Hematopoietic multipotent progenitor cell (in vitro differentiated cells): ENCODE measurements at places on chromosomes 6 and 20. TPM values are rescaled to one million over a fixed set of nuclear protein-coding genes. Genes with fewer than 3 reads are reported as not detected.

DNA sequence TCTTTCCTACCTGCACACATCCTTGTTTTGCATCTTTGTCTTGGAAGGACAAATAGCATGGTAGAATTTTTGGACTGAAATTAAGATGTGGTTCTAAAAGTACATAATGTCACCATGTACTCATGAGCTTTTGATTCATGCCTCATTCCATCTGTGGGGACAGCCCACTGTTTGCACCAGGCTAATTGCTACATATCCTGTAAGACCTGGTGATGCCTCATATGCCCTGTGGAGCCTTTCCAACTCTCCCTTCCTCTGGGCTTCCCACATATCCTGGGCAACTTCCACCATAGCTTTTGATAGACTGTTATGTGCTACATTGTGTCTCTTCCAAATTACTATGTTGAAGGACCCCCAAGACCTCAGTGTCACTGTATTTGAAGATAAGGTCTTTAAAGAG, 213.6 kb upstream of the PREP start:
- DNase-seq = no peak

- DNase-seq = no peak
Measured at GRCh38 chr6:145026267-145026679, 709.0 kb downstream of the EPM2A start.

GRCh38 chr6:27148404-27148795, 99.1 kb upstream of the PRSS16 start:
- DNase-seq = no peak

GRCh38 chr6:168948002-168948401, 305.6 kb downstream of the THBS2 start:
- DNase-seq = no peak

DNA sequence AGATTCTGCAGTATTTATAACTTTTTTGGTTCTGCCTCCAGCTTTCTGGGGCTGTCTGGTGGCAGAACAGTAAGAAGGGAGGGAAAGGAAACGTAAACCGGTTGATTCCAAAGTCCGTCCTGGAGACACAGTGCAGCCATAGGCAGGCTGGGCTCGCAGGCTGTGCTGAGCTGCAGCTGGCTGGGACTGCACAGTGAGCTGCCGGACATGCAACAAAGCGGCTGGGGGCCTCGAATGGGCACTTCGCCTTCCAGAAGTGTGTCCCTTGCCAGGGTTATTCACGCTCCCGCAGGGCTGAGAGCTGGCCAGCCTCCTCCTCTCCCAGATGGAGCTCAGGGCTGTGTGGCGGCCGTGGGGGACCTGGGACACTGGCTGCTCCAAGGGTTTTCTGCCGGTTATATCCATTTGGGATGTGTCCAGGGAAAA, 78.1 kb upstream of the CD93 start:
- DNase-seq = no peak

DNA sequence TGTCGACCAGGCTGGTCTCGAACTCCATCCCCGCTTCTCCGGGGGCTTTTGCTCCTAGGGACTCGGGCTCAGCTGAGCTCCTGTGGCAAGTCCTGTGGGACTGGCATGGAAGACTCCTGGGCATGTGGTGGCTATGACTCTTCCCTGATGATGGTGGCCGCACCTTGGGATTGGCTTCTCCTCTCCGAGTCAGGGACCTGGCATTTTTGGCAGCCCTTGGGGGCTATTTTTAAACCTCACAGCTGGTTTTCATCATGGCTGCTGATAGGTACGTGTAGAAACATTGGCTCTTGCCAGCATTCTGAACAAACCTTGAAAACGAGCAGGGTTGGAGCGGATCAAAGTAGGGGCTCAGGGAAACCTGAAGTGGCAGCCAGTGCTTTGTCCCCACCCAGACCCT, 54.1 kb downstream of the RBM38 start:
- DNase-seq = no peak

- no peak for DNase-seq
Measured at GRCh38 chr6:106761160-106761559, 131.8 kb downstream of the QRSL1 start.

DNA sequence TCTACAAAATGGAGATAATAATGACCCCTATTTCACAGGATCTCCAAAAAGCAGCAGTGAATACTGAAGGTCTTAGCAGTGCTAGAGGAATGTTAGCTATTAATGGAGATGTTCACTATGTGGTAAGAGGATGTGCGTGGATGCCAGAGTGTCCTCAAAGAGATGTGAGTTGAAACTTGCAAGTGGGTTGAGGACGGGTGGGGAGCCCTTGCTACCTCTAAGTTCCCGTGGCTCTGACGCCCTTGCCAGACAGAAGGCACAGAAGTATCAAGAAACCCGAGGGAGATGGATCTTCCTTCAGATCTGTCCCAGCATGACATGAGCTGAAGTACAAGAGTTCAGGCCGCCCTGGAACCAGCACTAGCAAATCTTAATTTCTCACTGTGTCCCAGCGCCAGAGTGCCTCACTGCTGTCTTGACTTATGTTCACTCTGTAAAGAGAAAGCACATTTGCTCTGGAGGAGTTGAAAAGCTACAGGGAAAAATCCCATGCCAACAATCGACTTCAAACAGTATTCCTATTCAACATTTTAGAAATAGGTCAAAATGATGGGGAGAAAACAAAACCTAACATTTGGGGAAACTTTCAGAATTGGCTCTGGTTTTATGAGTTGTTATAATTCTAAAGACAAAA, 59.5 kb downstream of the FYN start:
- no peak for DNase-seq

DNA sequence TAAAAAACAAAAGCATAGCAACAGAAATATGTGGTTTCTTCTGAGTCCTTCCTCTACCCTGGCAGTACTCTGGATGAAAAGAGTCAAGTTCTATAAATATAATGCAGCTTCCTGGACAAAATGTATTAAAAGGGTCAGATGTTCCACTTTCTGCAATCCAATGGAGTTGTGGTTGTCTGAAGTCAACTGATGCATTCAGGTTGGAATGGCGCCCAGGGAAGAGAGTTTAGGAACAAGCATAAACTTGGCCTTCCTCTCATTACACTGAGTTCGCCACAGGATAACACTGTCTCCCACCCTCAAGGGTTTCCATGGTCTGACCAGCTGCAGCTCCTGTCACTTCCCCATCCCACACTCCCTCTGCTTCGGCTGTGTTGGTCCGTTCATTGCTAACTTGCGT, 66.4 kb downstream of the PLEKHG1 start:
- DNase-seq = no peak

DNA sequence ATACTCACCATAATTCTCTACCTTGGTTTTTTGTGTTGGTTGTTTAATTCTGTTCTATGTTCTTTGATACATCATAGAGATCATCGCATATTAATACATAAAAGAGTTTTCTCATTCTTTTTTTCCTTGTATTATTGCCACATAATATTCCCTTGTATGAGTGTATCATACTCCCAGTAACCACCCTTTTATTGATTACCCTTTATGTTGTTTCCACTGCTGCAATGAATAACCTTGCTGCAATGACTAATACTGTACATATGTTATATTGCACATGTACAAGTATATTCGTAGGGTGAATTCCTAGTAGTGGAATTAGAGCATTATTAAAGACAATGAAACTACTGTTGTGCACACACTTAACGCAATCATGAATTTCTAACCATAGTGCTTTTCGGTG, 9.1 kb upstream of the SF3B5 start:
- no peak for DNase-seq

GRCh38 chr6:105402939-105403935, at the start of gene PREP:
Gene PREP (minus strand): TSS chr6:105403082. CDS start chr6:105402891, 191 bp downstream.
- peak; percentile 85 for DNase-seq

DNA sequence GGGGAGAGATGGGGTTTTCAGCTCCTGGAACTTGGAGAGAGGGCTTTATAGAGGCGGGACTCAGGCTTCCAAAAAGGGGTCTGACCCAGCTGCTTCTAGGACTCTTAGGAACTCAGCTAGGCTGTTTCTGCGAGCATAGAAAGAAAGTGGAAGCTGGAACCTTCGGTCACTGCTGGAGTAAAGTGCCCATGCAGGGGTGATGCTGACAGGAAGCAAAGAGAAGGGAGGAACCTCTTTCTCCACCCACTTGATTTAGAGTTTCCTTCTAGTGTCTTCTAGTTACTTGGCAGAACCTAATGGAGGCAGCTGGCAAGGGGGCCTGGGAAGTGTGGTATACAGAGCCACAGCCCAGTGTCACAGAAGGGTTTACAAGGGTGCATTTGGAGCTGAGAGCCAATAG, 283.6 kb downstream of the QKI start:
- DNase-seq = no peak

DNA sequence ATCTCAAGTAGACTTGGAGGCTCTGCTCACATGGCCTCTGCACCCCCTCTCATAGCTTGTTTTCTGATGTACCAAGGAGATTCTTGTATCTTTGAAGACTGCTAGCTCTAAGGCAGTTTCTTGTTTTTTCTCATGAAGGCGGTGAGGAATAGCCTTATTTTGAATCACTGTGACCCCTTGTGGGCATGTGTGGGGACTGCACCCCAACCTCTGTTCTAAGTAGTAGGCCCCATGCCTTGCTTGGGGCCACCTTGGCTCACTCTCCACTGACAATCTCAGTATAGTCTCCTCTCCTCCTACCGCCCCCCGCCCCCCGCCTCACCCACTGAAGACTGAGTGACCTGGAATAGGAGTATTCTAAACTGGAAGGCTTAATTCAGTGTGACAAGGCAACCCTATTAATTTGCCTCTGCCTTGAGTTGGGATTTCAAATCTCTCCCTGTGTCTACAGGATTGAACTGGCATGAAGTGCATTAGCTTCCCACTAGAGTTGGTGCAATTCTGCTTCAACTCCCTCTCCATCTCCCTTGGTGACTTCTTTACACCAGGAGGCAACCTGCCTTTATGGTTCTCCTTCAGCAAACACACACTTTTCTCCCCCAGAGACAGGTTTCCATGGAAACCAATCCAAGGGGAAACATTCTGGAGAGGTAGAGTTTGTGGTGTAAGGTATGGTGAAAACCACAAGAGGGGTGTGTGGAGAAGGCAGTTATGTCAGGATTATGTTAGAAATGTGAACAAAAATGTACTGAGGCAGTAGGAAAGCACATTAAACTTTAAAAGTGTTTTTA, 75.4 kb upstream of the ECI2 start:
- DNase-seq = peak; percentile 10

DNA sequence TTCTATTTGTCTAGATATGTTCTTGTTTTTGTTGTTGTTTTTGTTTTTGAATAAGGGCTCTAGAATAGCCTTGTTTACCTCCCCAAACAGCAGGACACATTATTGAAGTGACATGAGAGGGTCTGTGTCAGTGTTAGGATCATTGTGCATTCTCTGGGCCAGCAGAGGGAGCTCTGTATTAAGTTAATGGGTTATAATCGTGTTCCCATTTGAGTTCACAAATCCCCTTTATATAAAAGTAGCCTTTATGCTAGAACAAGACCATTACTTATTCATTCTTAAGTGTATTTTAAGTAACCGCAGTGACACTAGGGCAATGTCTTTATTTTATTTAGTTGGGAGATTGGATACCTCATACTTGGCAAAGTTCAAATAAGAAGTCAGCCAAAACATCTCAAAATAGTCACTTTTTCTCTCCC, 44.8 kb downstream of the STK4 start:
- DNase-seq = peak; percentile 70

DNA sequence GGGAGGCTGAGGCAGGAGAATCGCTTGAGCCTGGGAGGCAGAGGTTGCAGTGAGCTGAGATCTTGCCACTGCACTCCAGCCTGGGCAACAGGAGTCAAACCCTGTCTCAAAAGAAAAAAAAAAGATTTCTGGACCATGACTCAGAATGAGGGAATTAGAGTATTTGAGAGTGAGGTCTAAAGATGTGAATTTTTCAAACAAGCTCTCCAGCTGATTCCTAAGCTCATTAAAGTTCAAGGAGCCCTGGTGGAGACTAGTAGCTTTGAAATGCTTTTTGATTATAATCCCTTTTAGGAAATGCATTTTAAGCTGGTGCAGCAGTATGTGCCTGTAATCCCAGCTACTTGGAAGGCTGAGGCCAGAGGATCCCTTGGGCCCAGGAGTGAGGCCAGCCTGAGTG, 21.8 kb upstream of the SRF start:
- no peak for DNase-seq

- DNase-seq = no peak
Measured at GRCh38 chr20:49675368-49676151, 38.1 kb downstream of the B4GALT5 start.

GRCh38 chr6:85463621-85464259, 13.9 kb downstream of the NT5E start:
- no peak for DNase-seq

GRCh38 chr6:47383360-47383759, 73.7 kb upstream of the TNFRSF21 start:
- no peak for DNase-seq

DNA sequence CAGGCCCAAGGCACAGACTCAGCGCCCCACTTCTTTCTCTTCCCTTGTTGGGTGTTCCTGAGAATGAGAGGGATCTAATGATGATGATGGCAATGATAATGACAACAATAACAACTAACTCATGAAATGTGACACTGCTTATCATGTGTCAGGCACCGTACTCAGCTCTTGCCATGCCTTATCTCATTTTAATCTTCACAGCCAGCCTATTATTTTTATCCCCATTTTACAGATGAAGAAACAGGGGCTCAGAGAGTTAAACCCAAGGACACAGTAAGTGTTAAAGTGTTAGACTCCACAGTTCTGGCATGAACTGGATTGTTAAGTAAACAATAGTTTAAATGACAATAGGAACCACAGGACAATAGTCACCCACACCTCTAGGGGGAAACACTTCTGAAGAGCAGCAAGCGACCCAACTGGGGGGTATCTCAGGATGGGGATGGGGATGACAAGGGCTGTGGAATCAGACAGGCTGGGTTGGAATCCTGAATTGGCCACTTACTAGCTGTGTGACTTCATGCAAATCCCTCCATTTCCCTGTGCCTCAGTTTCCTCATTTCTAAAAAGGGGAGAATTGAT, 12.5 kb downstream of the RSPH9 start:
- no peak for DNase-seq

DNA sequence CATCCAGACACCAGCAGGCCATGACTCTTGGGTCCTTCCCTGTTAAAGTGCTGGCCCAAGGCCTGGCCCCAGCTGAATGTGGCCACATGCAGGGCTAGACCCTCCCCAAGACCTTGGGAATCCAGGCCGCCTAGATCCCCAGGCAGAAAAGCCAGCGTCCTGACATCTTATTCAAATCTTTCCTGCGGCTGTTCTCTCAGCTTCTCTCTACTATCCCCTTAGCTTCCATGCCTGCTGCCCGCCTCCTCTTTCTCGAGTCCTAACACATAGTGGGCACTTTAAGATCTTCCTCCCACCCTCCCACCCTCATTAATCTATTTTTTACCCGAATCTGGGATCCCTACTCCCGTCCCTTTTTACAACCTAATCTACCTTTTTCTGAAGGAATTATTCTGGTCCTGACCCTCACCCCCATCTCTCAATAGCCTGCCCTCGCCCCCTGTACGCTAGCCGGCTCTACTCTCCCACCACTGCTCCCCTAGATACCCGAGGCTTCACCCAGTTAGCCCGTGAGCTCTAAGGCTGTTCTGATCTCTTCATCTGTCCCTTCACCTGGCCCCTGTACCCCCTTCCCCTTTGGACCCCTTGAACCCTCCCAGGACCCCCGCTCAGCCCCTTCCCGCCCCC, at the start of gene CCHCR1:
Gene CCHCR1, minus strand, starts transcription at position 290 of the 627 bp plus-strand sequence. Its CDS starts 202 bp downstream, at position 88.
- no peak for DNase-seq

- DNase-seq = no peak
Measured at GRCh38 chr6:158153576-158153975, 14.5 kb downstream of the SERAC1 start.

The KIAA1755 gene
- total RNA-seq = not detected

The DEFB132 gene
- total RNA-seq = not detected

The THBD gene
- total RNA-seq = 1.3 TPM

The LY6G6D gene
- total RNA-seq = 1.6 TPM

The PDE7B gene
- total RNA-seq = 2.4 TPM

The HLA-DQA1 gene
- 1.6 TPM for total RNA-seq

The TFAP2D gene
- total RNA-seq = not detected

The WFDC5 gene
- not detected for total RNA-seq

The PPP1R16B gene
- 10.8 TPM for total RNA-seq

The SLC35D3 gene
- total RNA-seq = under 0.01 TPM

The DTD1 gene
- total RNA-seq = 39.6 TPM

The MYB gene
- total RNA-seq = 250 TPM
